ENCODE measurements at places on chromosomes 7 and 10.

DNA sequence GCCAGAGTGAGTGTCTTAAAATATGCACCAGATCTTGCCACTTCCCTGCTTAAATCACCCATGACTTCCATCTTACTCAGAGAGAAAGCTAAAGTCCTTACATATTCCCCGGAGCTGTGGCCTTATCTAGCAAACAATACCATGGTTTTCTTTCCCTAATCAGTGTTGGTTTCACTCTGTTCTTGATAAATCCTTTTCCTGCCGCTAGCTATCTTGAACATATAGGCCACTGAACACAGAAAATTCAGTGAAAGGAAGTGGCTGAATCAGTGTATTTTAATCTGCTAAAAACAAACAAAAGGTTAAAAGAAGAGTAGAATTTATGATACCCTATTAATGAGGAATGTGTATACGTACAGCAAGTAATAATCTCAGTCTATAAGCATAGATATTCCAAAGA, 42.0 kb upstream of the JAZF1 start:
- DNase-seq, result no peak

DNA sequence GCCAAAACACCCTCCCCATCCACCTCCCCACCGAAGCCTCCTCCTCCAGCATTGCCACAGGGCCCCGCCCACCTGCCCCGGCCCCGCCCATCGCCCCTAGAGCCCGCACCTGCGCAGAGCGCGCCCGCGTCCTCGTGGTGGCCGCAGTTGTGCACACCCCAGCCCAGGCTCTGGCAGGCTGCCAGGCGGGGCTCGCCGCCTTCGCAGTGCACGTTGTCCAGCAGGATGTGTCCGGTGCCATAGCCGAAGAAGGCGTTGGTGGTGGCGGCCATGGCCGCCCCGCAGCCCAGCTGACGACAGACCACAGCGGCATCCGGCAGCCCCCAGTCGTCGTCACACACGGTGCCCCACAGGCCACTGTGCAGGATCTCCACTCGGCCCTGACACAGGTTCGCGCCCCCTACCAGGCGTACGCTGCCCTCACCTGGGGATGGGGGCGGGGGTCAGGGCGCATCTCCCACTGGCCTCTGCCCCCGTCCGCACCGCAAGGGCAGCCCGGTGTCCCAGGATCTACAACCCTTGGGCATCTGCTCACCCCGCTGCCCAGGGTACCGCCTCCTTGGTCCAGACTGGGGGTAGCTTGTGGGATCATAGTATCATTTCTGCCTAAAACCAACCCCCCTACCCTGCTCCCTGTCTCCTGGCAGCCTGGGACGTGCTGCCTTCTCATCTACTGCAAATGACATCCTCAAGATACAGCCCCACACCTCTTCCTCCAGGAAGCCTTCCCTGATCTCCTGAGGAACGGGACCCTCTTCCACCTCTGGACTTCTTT, 11.9 kb downstream of the SSC4D start:
- DNase-seq, result no peak

DNA sequence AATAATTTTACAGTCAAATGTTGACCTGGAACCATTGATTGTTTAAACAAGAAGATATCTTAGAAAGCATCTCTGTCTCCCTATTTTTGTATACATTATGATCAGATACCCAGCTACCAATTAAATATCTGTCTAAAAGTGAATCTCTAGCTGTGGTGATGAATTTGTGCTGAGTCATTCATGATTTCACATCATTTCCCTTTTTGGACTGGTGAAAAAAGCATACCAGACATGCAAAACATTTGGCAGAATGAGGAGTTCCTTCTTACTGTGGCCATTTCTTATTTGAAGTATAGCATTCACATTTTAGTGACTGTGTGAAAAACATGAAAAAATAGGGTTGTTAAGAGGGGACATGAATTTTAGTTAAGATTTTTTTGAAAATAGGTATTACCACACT, 98.0 kb upstream of the GATA3 start:
- peak; percentile 35 for DNase-seq

GRCh38 chr10:48600645-48601505, 4.0 kb downstream of the ARHGAP22 start:
- no peak for DNase-seq

- DNase-seq, result no peak
These were observed 52.2 kb upstream of the INHBA start for GRCh38 chr7:41755096-41755495.

DNA sequence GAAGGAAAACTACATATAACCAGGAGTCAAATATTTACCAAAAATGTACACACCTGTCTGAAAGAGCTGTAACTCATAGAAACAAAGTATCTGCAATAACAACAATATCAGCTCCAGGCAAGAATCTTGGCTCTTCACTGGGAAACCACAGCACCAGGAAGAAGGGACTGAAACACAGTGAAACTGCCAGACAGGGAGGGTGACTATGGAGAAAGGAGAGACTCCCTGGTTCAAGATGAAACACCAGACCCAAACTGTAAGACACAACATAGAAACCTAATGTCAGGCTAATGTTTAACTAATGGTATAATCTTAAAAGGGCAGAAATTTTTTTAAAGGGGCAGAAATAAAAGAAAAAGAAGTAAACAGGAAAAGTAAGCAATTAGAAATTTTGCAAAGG, 11.5 kb upstream of the TAS2R39 start:
- no peak for DNase-seq

DNA sequence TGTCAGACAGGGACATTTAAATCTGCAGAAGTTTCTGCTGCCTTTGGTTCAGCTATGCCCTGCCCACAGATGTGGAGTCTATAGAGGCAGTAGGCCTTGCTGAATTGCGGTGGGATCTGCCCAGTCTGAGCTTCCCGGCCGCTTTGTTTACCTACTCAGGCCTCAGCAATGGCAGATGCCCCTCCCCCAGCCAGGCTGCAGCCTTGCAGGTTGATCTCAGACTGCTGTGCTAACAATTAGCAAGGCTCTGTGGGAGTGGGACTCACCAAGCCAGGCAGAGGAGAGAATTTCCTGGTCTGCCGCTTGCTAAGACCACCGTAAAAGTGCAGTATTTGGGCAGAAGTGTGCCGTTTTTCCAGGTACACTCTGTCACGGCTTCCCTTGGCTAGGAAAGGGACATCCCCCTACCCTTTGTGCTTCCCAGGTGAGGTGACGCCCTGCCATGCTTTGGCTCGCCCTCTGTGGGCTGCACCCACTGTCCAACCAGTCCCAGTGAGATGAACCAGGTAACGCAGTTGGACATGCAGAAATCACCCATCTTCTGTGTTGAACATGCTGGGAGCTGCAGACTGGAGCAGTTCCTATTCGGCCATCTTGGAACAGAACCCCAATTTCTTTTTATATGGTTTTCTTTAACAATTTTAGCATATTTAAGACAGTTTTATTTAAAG, 28.4 kb upstream of the VWDE start:
- DNase-seq, result no peak

DNA sequence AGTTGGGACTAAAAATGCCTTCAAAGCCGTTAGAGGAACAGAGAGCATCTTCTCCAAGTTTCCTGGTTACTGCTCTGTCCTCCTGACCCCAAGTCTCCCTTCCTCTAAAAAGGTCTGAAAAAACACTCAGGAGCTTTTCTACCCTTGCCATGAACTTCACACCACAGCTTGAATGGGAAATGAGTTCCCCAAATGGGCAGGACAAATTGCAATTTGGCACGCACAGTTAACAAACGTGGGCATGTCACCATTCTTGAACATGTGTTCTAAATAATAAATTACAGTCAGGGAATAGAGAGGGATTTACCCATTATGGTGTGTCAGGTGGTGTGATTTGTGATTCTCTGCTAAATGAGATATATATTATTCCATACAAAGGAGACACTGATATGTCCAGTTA, 91.2 kb upstream of the WNT16 start:
- no peak for DNase-seq

GRCh38 chr7:130891254-130892094, 157.5 kb upstream of the KLF14 start:
- DNase-seq, result no peak

GRCh38 chr10:6309816-6310215, 107.1 kb downstream of the PFKFB3 start:
- no peak for DNase-seq
